ENCODE measurements at places on chromosomes 1 and 21. TPM values are rescaled to one million over a fixed set of nuclear protein-coding genes. Genes with fewer than 3 reads are reported as not detected.

GRCh38 chr1:227321035-227321434 is 2.7 kb upstream of the CDC42BPA start:
- no peak overlapping the region for H3K4me3 ChIP-seq
- H3K27ac ChIP-seq = no peak overlapping the region
- peaks cover 9% of the 10 kb centered on the region for H3K4me1 ChIP-seq
- no peak for DNase-seq

Gene CDC42BPA
- 0.15 TPM for total RNA-seq

DNA sequence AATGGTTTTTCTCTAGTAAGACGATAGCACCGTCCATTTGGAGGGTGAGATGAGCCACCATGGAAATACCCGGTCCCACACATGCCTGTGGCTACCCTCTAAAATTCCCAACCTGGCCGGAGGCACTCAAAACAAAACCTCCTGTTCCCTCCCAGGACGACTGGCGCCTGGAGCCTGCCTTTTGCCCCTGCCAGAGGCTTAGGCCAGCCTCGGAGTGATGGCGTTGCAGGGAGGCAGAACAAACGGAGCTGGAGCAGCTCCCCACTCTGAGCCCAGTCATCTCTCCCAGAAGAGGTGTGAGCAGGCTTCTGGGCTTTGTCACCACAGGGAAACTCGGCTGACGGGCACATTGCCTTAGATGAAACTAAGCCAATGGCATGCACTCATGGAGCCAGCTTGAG is 213.7 kb upstream of the HOOK1 start:
- H3K27me3 ChIP-seq = no peaks in the 10 kb centered on the region
- no peaks in the 10 kb centered on the region for H3K4me1 ChIP-seq
- no peak overlapping the region for H3K4me3 ChIP-seq
- DNase-seq = no peak

Gene CD1D
- total RNA-seq = 5.3 TPM

DNA sequence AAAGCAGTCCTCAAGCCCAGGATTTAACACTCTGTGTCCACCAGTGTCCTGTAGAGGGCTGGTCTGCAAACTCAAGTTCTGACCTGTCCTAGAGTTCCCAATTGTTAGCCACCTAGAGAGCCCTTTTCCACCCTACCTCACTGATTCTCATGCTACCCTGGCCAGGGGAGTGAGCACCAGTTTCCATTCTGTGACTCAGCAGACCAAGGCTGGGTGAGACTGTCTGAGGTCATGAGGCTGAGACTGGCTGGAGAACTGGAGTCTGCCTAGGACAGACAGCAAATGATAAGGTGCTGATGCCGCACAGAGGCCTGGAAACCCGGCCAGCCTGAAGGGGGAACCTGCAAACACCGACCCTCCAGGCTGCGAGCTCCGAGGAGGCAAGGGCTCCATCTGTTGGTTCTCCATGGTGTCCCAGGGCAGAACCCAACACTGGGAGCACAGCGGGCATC is 13.7 kb downstream of the GLIS1 start:
- H3K4me1 ChIP-seq = no peaks in the 10 kb centered on the region
- DNase-seq = no peak
- H3K27ac ChIP-seq = no peak overlapping the region
- H3K36me3 ChIP-seq = no peaks in the 10 kb centered on the region
- no peaks in the 10 kb centered on the region for H3K27me3 ChIP-seq

Gene ADGRL2
- not detected for total RNA-seq
